Omental fat pad (tissue), 4 donors: ENCODE measurements at places on chromosomes 13 and 19. TPM values are rescaled to one million over a fixed set of nuclear protein-coding genes. Genes with fewer than 3 reads are reported as not detected.
A peak's percentile ranks its signal among the peaks of the same experiment; 100 is the strongest.

Gene CABP5
- total RNA-seq = not detected

Gene CNN1
- 6.4 TPM for total RNA-seq

DNA sequence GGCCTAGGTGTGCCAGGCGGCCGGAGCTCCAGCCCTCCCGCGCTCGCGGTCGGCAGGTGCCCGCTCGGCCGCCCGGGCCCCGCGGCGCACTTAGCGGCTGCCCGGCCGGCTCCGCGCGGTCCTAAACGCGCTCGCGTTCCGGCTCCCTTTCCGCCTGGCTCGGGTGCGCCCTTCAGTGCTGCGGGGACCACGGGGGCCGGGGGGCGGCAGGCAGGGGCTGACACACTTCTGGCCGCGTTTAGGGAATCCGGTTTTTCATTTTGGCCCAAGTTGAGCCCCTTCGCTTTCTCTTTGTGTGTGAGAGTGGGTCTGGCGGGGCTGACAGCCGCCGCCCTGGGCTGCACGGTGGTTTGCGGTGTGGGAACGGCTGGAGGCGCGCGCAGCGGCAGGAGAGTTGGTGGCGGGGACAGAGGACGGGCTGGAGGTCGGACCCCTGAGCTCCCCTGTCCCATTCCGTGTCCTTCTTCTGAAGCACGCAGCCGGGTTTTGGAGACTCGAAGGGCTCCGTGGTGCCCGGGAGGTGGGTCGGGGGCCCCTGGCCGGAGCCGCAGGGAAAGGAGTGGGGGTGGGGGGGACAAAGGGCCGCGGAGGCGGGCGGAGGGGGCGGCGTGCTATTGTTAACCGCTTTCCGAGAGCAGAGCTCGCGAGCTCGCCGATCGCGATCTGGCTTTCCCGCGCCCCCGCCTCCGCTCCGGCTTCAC is 3.1 kb downstream of the FGF9 start:
- DNase-seq = no peak

- peak; percentile 88 for DNase-seq
Observed at GRCh38 chr19:38851622-38852230, 1.9 kb upstream of the HNRNPL start.

Gene SERPINE3
- not detected for total RNA-seq

Gene NOTCH3
- total RNA-seq = 31.5 TPM

- no peak for DNase-seq
Observed at GRCh38 chr13:38954291-38954690, 36.3 kb downstream of the STOML3 start.

Gene CPT1C
- total RNA-seq = 1.8 TPM

- DNase-seq = no peak
Observed at GRCh38 chr13:95122063-95122462, 179.2 kb downstream of the ABCC4 start.

DNA sequence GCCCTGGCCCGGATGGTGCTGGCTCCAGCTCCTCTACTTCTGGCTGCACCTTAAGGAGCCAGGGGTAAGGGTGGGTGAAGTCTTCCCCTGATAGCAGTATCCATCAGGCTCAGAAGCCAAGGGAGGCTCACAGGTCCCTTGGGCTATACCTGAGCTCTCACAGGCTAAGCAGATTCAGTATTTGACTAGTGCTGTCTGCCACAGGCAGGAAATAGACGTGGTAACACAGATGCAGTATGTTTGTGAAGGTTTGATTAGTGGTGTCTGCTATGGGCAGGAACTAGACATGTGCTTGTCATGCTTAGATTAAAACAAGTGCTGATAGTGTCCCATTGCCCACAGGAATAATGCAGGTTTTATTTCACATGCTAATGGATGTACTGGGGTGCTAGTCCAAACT is 4.0 kb downstream of the SYT5 start:
- no peak for DNase-seq

GRCh38 chr19:14305706-14306105 is 75.5 kb upstream of the ADGRE5 start:
- DNase-seq = no peak

DNA sequence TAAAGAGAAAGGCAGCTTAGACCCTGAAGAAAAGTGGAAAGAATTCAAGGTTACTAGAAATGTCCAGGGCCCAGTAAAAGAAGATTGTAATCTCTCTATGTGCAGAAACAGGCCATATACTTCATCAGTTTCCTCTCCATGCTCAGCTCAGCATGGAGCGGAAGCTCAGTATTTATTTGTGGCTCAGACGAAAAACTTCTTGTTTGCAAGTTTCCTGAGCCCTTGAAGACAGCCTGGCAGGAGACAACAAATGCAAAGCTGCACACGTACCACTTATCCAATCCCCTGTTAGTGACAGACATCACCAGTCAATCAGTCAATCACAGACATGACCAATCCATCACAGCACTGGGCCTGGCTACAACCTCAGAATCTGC is 8.1 kb upstream of the KLF2 start:
- DNase-seq = no peak

Gene MAP2K2
- total RNA-seq = 65.2 TPM

- no peak for DNase-seq
Observed at GRCh38 chr13:59259165-59260000, 904.3 kb downstream of the DIAPH3 start.

DNA sequence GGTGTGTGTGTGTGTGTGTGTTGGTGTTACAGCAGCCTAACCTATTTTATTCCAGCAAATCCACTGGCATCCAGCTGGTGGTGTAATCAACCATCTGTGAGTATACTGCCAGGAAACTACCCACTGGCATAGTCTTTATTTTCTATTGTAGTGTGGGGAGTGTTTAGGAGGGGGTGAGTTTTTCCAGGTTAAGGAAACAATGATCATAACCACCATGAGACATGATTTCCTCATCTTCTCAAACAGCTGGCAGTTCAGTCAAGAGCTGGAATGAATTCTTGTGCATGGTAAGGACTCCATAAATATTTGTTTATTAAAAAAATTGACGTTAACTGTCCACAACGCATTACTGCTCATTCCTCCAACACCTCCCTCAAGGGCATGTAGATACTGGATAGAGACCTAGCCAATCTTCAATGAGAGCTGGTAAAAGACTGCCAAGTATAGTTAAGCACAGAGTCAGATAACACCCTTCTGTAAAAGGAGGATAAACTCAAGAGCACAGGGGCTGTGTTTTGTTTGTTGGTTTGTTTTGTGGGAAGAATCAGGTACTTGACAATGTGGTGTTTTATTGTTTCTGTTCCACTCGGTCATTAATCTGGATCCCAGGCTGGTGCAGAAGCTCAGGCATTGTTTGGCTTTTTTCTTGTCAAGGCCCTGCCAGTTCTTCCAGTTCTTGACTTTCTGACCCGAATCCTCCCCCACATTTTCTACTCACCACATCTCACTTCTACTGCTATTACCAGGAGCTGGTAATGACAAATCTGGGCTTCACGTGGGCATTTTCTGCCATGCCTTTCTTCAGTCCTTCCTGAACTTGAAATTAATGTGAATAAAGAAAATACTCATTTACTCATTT is 31.6 kb upstream of the SLC46A3 start:
- DNase-seq = no peak

Gene SRRM5
- 0.46 TPM for total RNA-seq

DNA sequence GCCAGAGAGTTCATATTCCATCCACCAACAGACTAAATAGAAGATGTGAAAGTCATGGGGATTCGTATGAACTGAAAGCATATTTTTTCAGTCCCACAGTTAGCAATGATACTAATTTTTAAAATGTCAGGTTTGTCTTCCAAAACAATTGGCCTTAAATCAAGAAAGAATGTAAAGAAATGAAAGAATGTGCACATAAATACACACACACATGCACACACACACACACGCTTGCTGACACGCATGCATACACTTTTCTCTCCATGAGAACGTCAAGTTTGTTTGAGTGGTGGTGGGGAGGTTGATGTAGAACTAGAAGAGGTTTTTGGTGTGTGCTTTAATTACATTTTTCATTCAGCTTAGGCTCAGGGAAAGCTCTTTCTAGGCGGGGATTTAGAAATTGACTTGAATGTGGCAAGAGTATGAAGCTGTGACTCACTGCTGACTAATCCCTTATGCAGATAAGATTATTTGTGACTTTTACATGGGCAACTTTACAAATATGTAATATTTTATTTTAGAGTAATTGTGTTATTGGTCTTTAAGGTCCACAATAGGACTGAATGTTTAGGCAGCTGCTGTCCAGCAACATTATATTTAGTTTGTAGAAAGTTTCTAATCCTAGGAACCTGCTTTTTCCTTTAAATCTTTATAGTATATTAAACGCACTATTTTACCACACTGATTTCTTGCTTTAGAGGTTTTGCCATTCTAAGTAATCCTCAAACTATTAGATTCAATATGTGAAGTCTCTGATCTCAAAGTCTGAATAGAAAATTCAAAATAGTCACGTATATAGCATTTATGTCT is 18.8 kb downstream of the FLT1 start:
- DNase-seq = no peak

Gene RASGRP4
- total RNA-seq = 6.8 TPM

Gene PGLYRP2
- total RNA-seq = not detected
